GM23248 (cell line): ENCODE measurements at places on chromosomes 5 and 9.
A peak's percentile ranks its signal among the peaks of the same experiment; 100 is the strongest.

GRCh38 chr5:1654786-1655495 is 131.2 kb upstream of the LPCAT1 start:
- no peak for DNase-seq

GRCh38 chr5:54792611-54793404 is 192.6 kb downstream of the ESM1 start:
- DNase-seq, result peak; percentile 36

- DNase-seq, result no peak
These were observed 258.7 kb upstream of the IL12B start for GRCh38 chr5:159588941-159589340.

- no peak for DNase-seq
These were observed 6.6 kb downstream of the LCN9 start for GRCh38 chr9:135669616-135670285.

GRCh38 chr5:91224456-91224855 is 158.7 kb downstream of the ARRDC3 start:
- DNase-seq, result peak; percentile 49
